ENCODE measurements at places on chromosomes 13 and 19.

- DNase-seq: no peak
These were observed 1393.9 kb upstream of the MIR17HG start for GRCh38 chr13:89953581-89953980.

DNA sequence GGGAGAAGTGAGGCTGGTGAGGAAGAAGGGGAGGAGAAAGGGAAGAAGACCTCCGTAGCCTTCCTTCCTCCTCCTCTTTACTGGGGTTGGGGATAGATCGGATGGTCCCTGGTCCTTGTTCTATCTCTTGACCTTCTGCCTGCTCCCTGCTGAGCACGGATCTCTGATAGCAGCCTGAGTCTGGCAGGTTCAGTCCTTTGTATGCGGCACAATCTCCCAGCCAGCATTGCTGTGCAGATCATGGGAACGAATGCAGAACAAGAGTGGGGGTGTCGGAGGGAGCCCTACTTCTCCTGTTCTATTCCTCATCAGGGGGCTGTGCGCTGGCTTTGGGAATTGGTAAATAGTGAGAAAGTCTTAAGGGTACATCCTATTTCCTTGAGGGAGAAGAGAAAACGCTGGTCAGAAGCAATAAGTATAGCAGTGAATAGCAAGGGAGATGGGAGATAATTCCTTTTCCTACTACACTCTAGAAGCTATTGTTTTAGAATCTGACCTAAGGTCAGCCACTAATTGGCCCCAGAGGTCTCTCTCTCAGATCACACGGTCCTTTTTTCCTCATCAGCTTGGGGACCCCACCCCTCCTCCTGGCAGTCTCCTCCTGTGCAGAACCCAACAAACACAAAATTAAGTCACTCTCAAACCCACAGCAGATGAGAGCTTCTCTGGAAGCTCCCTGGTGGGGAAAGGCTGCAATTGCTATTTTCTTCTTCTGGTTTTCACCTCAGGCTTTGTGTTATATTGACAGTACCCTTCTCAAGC lies 41.0 kb downstream of the KL start:
- no peak for DNase-seq

DNA sequence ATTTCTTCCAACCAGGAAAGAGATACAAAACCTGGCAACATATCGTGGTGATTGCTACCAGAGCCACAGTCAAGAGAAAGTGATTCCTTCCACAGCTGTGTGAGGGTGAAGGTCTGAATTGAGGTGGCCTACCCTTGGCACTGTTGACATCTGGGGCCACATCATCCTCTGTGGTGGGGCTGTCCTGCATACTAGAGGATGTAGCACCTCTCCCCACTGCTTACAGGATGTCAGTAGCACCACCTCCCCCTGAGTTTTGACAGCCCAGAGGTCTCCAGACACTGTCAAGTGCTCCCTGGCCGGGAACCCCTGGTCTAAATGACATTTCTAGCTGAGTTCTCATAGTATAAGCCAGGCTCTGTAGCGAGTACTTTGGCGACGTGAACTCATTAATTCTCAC lies 15.5 kb downstream of the PTGER1 start:
- DNase-seq: no peak

DNA sequence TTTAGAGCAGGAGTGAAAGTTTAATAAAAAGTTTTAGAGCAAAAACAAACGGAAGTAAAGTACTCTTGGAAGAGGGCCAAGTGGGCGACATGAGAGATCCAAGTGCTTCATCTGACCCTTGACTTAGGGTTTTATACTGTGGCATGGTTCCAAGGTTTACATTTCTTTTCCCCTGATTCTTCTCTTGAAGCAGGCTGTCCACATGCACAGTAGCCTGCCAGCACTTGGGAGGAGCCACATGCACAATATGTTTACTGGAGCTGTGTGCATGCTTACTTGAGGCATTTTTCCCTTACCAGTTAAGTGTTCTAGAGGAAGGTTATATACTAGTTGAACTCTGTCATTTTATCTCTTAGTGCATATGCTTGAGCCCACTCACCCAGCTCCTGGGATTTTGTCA lies 295.6 kb downstream of the TBC1D4 start:
- DNase-seq: no peak

GRCh38 chr19:20162821-20163220 lies 4.2 kb upstream of the ZNF486 start:
- DNase-seq: no peak

DNA sequence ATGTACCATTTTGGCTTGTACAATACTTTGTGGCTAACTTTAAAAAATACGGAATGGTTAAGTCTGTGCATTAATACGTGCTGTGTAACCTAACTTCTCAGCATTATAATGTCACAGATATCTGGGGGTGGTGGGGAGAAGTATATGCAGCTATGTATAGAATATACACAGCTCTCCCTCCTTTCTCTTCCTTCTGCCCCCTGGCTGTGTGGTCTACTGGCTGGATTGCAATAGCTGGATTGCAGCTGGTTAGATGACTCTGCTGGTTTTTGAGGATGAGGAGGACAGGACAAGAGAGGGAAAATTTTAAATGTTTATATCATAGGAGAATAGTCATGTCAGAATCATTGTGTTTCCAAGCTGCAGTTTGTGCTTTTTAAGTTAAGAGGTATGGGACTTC lies 9.7 kb downstream of the RNASEH2B start:
- no peak for DNase-seq

DNA sequence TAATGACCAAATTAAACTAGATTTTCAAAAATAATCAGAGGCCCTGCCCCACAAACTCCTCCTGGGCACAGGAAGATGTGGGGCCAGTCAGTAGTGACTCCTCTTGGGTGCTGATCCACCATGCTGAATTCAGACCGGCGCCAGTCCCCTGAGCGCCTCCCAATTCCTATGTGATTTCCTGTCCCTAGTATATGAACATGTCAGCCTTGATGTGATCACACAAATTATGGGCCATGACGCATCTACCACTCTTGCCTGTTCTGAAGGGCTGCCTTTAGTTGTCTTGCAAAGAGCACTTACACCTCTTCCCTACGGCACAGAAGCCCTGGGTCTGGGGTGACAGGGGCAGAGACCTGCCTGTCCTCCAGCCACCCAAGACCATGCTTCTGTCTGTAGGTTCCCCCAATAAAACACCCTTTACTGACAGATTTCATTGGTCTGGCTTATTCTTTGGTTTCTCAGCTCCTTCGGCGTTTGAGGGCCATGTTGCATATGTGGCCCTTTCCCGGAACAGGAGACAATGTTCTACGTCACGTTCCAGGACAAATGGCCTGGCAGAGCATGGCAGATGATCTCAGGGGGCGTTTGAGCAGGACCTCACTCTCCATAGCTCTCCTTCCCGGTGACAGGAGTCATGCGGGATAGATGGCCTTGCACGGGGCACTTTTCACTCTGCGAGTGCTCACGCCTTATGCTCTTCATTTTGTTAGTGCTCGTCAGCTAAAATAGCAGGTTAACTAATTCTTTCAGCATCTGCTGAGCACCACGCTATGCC lies 5.6 kb upstream of the ATP11A start:
- no peak for DNase-seq

DNA sequence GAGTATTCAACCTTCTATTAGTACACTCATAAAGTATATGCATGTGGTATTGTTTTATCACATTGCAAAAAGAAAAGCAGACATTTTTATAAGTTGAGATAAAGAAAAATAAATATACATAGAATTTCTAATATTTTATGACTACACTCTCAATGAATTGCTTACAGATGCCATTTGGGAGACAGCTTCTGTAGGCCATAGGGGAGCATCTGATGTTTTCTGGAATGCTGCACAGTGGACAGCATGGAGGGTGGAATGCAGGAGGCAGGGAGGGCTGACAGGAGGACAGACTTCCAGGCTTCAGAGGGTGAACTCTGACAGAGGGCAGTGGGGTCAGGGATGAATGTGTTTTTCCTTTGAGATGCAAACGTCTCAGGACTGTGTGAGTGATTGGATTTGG lies 45.8 kb downstream of the MIPEP start:
- DNase-seq: no peak

DNA sequence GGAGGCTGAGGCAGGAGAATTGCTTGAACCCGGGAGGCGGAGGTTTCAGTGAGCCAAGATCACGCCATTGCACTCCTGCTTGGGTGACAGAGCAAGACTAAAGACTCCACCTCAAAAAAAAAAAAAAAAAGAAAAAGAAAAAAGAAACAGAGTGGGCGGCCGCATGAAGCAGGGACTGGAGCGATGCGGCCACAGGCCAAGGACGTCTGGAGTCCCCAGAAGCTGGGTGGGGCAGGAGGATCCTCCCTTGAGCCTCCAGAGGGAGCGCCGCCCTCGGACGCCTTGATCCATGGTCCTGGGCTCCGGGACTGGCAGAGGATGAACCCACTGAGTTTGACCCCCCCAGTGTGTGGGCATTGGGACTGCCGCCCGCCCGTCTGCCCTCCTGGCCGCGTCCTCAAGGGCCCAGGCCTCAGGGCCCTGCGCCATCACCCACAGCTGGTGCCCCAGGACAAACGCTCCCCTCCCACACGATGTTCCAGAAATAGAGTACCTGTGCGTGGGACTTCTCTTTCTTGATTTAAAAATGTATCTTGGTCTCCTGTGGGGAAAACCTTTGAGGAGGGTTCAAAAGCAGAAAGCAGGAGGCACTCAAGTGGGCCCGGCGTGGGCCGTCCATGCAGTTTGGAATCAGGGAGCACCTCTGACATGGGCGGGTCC lies 15.5 kb downstream of the BTBD2 start:
- DNase-seq: no peak

GRCh38 chr13:86882107-86882506 lies 789.1 kb upstream of the SLITRK5 start:
- no peak for DNase-seq

- DNase-seq: no peak
These were observed 46.5 kb downstream of the ZNF823 start for GRCh38 chr19:11692127-11692790.

- DNase-seq: no peak
These were observed 64.2 kb upstream of the UQCRFS1 start for GRCh38 chr19:29277102-29277501.

DNA sequence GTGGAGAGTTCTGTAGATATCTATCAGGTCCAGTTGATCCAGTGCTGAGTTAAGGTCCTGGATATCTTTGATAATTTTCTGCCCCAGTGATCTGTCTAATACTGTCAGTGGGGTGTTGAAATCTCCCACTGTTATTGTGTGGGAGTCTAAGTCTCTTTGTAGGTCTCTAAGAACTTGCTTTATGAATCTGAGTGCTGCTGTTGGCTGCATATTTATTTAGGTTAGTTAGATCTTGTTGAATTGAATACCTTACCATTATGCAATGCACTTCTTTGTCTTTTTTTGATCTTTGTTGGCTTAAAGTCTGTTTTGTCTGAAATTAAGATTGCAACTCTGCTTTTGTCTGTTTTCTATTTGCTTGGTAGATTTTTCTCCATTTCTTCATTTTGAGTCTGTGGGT lies 15.4 kb downstream of the AP1M1 start:
- DNase-seq: no peak

DNA sequence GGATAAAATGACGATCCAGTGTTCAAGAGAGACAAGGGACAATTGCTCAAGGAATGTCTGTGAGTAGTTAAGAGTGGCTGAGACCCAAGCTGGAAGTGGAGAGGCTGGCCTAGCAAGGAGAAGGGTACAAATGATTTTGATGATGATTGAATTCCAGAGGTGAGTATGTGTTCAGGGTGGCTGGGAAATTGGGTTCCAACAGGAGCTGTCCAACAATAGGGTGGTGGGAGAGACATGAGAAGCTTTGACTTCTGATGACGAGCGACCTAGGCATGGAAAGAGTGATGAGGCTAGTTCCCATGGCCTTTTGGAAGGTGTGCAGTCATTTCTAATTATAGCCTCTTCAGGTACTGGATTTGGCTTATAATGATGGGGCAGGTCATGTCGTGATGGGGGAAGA lies 29.1 kb upstream of the DCLK1 start:
- no peak for DNase-seq

DNA sequence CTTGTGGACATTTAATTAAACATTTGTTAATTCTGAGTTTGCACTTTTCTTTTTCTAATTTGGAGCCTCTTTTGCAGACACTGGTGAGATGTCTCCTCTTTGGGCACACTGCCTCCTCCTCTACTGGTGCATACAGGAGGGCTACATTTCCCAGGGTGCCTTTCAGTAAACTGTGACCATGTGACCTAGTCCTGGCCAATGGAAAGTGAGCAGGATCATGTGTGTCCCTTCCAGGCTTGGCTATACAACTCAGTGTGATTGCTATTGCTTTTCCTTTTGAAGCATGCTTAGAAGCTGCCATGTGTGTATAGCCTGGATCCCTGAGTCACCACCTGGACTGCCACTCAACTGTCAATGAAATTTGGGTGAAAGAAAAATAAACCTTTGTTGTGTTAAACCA lies 4.5 kb downstream of the IZUMO2 start:
- no peak for DNase-seq

DNA sequence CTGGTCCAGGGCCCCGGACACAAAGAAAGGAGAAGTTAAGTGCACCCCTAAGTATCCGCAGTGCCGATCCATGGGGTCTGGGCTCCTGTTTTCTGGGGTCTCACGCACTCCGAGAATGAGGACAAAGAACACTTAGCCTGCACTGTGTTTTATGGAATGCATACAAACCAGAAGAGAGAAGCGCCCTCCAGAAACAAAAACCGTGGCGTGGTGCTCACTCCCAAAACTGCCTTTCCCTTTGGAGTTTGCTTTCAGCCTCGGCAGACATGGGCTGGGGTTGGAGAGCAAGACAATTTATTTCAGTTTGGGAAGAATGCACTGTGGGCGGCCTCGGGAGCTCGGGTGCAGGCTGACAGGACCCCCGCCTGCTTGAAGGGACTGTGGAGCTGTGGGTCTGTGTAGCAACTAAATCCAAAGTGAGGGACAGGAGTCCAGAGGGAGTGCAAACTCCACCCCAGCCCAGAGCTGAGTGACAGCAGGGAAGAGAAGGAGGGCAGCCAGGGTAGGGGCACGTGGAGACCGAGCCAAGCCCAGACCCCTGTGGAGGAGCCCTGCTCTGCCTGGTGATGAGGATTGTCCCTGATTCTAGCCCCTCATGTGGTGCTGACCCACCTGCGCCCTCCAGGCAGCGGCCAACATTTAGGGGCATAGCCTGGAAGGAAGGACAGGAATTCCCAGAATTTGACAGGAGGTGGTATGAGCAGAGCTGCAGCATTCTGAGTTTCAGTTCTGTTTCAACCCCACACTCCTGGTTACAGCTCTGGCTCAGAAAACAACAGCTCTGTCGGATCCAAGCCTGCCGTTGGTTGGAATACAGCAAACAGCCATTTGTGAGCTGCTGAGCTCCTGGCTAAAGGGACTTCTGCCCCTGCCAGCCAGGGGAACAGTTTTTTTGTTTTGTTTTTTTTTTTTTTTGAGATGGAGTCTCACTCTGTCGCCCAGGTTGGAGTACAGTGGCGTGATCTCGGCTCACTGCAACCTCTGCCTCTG lies 37.8 kb upstream of the POP4 start:
- DNase-seq: no peak

DNA sequence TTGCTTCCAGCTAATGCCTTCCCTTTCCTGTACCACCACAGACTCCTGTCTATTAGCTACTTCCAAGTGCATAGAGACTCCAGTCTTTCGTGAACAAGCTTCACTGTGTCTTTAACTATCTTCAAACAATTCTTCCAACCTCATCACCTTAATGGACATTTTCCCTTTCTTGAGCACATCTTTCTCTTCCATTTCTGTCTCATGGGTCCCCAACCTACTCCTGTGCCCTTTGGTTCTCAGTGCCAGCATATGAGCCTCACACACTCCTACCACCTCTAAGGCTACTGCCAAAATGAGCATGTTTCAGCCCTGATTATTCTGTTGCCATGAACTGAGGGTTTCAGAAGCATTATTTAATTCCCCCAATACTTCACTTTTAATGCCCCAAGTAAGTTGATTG lies 360.3 kb downstream of the GPC5 start:
- DNase-seq: no peak

- DNase-seq: no peak
These were observed 13.3 kb upstream of the MKNK2 start for GRCh38 chr19:2064395-2064787.

- no peak for DNase-seq
These were observed 5.4 kb upstream of the NDUFB7 start for GRCh38 chr19:14577264-14577663.
